Stimulated activated CD8-positive, alpha-beta memory T cell treated with anti-CD3 and anti-CD28 coated beads, Interleukin-4, amount 100 ng/mL, for 1 hour (primary cell): ENCODE measurements at places on chromosomes 2 and 18.

DNA sequence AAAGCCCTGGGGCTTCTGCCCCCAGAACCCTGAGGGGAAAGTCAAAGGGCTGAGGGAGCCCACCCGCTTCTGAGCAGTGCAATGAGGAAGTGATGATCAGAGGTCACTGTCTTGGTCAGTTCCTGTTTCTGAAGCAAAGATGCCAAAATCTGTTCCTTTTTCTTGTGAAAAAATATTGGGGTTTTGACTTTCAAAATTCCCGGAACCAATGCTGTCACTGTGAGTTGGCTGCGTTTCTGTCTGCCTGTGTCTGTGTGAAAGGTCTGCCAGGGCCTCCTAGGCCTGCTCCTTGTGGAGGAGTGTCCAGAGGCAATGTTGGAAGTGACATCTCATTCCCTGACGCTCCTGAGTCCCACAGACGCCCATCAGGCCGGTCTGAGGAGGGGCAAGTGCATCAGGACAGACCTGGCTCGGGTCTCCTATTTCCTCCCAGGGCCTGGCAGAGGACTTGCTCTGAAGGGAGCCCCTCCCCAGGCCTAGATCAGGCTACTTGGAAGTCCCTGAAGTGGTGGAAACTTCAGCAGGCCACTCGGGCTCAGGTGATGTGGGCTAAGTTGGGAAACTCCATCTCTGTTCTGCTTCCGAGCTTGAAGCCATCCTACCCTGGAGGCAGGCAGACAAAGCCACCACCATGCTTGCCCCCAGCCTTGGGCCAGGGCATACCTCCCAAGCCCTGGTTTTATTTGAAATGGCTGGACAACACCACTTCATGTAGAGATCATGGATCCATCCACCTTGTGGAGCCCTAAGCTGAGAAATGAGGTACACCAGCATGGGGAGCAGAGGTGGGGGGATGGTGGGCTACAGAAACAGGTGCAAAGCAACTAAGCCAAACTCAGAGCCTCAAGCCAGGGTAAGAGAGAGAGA is 51.0 kb downstream of the PKDCC start:
- no peak for DNase-seq

DNA sequence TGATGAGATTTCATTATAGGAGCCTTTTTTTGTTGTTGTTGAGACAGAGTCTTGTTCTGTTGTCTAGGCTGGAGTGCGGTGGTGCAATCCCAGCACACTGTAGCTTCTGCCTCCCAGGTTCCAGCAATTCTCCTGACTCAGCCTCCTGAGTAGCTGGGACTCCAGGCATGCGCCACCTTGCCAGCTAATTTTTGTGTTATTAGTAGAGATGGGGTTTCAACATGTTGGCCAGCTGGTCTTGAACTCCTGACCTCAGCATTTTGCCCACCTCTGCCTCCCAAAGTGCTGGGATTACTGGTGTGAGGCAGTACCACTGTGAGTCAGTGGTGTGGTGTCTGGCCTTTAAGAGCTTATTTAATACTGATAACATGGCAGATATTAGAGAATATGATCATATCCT is 60.1 kb downstream of the MOB4 start:
- DNase-seq = no peak

DNA sequence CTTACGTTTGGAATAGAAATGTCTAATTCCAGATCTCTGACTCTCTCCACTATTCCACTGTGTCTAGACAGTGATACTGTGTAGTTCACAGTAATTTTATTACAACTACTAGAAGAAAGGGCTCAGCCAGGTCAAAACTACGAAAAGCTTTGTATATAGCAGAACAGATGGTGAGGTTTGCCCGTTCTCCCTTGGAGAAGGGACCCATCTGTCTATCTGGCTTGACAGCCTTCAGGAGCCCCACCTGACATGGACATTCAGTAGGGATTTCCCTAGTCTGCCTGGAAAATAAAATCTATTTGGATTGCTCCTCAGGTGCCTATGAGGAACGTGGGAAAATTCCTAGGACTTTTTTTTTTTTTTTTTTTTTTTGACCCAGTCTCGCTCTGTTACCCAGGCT is 435.4 kb downstream of the NRXN1 start:
- no peak for DNase-seq

GRCh38 chr2:238127165-238128060 is 11.1 kb upstream of the KLHL30 start:
- DNase-seq = no peak

- no peak for DNase-seq
These were observed 86.9 kb downstream of the RDH14 start for GRCh38 chr2:18473241-18474181.

DNA sequence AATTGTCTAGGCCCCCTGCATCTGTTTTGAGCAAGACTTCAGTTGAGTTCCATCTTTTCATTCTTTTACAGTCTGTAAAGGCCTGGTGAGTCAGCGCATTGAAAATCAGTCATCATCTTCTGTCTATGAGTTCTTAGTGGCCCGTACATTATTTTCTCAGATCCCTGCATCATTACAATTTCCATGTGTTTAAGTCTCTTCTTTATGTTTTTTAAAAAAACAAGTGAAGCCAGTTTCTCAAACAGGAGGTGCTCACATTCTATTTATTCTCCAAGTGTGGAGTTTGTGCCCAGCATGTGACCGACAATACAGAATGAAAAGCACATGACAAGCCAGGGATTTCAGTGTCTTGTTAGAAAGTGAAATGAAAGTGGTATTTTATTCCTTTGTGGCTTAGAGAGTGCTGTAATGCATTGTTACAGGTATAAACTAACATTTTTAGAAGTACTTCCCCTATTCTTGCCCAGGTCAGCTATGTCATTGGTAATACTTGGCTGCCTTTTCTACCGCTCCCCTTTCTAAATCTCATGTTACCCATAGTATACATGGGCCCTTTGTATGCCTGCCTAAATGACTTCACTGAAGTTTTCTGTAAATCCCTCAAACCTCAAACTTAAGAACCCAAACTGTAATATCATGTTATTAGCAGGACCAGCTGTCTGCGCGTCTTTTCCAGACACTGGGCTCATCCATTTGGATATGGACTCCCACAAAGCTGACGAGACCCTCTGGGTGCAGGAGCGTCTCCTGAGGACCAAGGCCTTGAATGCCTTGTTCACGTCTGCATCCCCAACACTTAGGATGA is 67.6 kb downstream of the FEZ2 start:
- DNase-seq = no peak

DNA sequence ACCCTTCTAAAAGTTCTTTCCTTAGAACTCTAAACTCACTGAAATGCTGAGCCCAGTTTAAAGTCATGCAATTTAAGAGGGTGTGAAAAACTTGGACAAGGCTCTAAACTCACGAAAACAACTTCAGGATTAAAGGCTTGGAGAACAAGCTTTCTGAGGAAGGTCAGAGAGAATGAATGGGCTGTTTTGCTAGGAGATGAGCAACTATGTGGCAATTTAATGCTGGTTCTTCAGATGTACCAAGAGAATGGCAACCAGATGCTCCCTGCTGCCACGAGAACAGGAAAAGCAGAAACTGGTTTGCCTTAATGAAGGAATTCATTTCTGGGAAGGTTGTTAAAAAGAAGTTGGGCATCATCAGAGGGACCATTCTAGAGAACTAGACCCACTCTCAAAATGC is 77.8 kb upstream of the PMAIP1 start:
- DNase-seq = no peak

GRCh38 chr2:38734299-38735058 is 16.7 kb downstream of the SRSF7 start:
- DNase-seq = no peak

DNA sequence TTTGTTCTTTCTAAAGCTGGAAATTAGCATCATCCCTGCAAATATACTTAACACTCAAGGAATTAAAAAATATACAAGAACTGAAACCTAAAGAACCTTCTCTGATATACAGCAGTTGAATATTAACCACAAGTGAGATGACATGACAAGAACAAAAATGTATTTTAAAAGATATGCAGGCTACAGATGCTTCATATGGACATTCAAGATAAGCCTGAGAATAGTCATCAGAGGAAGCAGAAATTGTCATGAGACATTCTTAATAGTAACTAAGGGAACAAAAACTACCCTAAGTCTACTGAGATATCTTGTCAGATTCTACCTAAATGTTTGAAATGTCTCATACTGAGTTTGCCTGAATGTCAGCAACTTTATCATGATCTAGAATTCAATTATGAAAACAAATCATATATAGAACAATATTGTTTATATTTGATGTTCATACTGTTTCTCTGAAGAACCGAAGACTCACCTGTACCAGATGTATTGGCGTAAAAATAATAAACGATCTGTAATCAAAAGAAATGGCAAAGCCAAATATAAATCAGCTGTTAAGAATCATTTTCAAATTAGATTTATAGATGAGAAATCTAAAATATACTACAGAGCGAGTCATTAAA is 4.7 kb downstream of the NBAS start:
- DNase-seq = no peak

GRCh38 chr2:3959372-3959771 is 256.0 kb downstream of the DCDC2C start:
- DNase-seq = no peak
